ENCODE measurements at places on chromosomes 2 and 18.

DNA sequence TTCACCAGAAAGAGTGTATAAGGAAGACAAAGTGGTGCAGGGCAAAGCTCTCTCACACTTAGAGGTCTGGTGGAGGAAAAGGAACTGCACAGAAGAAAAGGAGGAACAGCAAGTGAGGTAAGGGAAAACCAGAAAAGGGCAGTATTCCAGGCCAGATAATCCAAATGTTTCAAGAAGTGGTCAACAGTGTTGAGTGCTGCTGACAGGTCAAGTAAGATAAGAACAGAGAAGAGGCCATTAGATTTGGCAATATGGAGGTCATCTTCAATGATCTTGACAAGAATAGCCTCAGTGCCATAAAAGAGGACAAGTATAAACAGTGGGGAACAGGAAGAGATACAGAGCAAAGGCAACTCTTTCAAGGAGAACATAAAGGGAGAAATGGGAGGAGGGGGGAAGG lies 15.0 kb downstream of the ADD2 start:
- DNase-seq = no peak

DNA sequence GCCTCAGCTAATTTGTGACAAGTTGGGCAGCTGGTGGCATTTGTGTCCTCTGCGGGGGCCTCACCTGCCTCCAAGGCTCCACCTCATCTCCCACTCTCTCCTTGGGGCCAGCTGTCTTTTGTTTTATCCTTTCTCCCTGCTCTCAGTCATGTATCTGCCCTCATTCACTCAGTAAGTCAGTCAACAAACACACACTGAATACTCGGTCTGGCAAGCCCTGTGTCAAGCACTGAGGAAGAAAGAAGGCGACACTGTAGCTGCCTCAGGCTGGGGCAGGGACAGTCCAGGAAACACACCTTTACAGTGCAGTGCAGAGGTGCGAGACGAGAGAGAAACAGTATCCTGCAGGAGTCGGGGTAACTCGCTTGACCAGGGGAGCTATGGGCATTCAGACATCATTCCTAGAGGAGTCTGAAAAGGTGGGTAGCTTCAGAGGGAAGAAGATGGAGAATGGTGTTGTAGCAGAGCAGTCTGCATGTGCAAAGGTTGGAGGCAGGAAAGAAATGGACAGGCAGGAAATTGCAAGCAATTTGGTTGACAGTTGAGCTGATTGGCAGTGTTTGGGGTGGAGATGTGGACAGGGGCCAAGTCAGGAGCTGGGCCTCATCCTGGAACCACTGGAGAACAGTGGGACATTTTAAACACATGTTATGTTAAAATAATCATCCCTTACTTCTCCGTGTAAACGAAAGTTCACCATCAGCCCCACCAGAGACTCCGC lies 34.9 kb downstream of the SCTR start:
- no peak for DNase-seq

- no peak for DNase-seq
These were observed 36.4 kb upstream of the PHLPP1 start for GRCh38 chr18:62678847-62679485.

GRCh38 chr2:16038621-16039020 lies 98.3 kb downstream of the MYCN start:
- DNase-seq = no peak

- no peak for DNase-seq
These were observed 236.3 kb upstream of the FSIP2 start for GRCh38 chr2:185502351-185502750.
